Effector memory CD4-positive, alpha-beta T cell (primary cell): ENCODE measurements at places on chromosomes 16 and 17.

GRCh38 chr17:4810696-4811290 lies 3.8 kb downstream of the PLD2 start:
- no peak for DNase-seq

GRCh38 chr17:74343526-74344284 lies 17.7 kb downstream of the KIF19 start:
- DNase-seq, result no peak

DNA sequence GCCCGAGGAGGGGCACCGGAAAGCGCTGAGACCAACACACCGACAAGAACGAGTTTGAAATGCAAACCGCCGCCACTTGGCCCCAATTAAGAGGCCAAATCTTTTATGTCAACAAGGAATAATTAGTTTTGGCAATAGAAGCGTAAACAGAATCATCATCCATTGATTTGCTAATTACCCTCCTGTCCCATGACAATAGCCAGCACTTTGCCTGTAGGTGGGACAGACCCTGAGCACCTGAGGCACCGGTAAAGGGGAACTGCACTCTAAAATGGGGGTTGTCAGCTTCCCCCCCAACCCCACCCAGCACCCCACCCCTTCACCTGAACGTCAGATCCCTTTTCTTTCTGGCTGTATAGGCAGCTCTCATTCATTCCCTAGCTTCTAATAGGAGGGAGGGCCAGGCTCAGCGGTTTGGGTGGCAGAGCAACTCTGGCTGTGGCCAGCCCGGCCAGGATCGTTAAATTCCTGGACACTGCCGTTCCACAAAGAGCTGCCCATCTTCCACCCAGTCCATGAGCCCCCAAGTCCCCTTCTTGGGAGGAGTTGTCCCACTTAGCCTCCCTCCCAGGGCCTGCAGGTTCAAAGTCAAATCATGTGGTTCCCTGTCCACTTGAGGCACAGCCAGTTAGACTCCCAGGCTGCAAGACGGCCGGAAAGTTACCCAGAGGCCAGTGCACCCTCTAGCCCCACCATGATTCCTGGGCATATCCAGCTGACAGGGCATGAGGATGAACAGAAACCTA lies 45.8 kb downstream of the WNT3 start:
- DNase-seq, result no peak

- DNase-seq, result no peak
Measured at GRCh38 chr16:66166490-66166889, 200.0 kb upstream of the CDH5 start.

DNA sequence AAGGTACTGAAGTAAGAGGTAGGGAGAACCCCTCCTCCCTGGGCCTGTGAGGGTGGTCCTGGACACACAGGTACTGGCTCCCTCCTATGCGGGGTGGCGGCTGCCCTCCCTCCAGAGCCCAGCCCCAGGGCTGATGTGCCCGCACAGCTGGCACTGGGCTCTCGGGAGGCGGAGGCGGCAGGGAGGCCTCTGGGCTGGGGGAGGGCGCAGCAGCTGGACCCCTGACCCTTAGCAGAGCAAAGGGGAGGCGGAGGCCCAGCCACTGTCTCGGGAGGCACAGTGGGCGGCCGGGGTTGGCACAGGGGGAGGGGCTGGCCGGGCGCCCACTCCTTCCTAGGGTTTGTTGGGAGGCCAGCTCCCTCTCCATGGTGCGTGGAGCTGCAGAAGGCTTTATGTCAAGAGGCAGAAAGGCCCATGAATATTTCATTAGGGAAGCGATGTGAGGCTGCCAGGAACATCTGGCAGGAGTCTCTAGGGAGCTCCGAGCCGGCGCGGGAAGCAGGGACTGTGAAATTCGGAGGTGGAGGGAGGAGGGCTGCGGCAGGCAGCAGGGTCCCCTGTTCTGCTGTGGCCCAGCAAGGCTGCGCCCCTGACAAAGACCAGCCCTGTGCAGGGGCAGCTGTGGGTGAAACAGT lies 44.1 kb upstream of the ACSF3 start:
- no peak for DNase-seq

DNA sequence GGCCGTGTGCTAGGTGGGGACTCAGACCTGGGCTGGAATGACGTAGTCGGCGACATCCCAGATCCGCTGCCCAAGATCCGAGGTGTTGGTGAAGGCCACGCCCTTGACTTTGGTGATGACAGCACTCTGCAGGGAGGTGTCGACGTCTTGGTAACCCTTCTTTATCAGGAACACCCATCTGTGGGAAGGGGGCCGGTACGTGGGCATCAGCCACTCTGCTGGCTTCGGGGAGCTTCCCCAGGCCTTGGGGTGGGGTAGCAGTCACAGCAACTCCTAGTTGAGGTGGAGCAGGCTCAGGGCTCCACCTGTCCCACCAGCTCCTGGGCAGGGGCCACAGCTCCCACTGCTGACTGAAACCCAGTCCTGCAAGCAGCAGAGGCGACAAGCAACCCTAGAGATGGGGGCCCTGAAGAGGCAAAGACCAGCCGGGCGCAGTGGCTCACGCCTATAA lies 4.3 kb downstream of the P2RX5 start:
- no peak for DNase-seq

- no peak for DNase-seq
Measured at GRCh38 chr17:30396129-30396528, 17.4 kb downstream of the CPD start.

DNA sequence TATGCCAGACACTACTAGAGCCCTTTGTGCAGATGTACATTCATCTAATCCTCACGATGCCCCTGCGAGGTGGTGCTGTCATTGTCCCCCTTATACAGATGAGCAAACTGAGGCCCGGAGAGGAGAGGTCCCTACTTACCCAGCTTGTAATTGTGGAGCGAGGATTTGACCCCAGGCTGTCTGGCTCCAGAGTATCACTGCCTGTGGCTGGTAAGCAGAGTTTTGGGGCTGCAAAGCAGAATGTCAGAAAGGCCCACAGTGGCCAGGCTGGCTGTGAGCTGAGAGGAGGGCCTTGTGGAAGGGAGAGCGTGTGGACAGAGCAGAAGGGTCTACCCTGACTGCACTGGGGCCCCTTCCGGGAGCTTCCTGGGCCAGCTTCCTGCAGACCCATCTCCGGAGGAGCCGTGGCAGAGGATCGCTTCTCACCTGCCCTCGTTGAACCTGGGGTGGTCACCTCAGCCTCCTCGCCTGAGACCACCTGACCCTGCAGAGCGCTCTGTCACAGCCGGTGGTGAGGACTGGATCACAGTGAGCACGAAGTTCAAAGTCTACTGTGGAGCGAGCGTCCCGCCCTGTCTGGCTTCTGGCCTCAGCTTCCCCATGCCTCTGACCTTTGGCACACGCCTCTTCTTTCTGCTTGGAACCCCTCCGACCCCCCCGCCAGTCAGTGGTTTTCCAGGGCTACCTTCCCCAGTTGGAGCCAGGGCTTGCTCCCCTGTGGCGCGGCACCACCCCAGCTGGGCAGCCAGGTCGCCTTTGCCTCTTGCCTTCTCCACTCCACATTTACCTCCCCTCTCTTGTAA lies 12.1 kb downstream of the CMIP start:
- no peak for DNase-seq

GRCh38 chr17:78472035-78472905 lies 93.8 kb downstream of the PGS1 start:
- DNase-seq, result no peak

- no peak for DNase-seq
Measured at GRCh38 chr16:16164243-16164642, 59.1 kb downstream of the ABCC6 start.

DNA sequence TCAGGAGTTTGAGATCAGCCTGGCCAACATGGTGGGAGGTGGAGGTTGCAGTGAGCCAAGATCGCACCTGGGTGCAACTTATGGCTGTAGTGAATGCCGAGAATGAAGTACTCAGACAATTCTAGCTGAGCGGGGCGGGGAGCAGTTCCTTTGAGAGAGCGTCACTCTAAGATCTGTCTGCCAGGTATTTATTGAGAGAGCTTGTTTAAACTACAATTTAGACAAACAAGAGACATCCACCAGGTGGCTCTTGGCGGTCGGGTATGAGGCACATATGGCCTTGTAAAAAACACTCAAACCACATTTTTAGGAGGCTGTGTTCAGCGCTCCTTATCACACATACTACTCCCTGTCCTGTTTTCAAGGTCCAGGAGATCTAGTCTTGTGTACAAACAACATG lies 40.6 kb upstream of the CDH1 start:
- DNase-seq, result no peak

DNA sequence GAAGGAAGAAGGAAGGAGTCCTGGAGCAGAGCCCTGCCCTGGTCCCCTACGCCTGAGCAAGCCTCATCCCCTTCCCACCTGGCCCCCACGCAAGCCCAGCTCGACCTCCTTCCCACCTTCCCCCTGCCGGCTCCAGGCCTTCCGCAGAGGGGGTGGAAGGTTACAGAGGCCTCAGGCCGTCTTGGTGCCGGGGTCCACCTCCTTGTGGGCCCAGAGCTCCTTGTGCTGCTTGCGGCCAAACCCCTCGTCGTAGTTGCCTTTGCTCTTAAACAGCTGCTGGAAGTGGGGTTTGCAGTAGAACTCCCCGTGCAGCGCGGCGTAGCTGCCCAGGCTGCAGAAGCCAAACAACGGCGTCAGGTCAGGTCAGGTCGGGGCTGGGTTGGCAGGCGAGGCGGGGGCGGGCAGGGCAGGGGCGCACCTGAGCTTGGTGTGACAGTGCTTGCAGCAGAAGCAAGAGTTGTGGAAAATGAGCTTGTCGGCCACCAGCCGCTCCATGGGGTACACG lies 1.5 kb downstream of the LIMD2 start:
- DNase-seq, result no peak

DNA sequence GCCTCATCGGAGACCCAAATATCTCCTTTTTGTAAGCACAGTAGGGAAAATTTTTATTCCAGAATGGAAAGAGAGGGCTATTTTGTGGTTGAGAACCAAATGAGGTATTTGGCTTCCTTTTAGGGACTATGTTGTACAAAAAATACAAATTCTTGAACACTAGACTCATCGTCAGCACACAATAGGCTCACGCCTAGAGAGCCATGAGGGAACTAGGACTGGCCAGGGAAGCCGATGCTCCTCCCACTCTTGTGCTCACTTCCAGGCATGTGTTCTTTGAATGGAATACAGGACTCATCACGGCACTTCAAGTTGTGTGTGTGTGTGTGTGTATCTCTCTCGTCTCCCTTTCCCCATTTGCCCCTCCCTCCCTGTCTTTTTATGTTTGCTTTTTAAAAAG lies 17.8 kb upstream of the BLMH start:
- no peak for DNase-seq

DNA sequence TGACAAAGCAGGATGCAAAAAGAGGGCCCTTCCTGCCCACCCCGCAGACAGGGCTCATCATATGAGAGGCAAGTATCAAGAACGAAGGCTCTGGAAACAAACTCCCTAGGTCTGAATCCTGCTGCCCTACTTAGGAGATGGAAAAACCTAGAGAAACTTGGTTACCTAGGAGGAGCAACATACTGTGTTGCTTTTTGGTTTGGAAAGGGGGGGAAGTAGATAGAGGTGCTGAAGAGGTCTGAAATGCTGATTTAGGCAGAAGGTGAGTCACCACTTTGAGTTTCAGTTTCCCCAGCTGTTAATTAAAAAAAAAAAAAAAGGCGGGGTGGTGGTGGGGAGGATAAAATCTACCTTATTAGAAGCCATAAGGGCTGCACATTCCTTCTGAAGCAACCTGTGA lies 1.5 kb downstream of the N4BP1 start:
- no peak for DNase-seq

GRCh38 chr17:50947782-50948543 lies 81.8 kb upstream of the TOB1 start:
- DNase-seq, result no peak

- no peak for DNase-seq
Measured at GRCh38 chr17:62819511-62820221, 11.6 kb upstream of the MARCHF10 start.
